ENCODE measurements at places on chromosomes 4 and X.

DNA sequence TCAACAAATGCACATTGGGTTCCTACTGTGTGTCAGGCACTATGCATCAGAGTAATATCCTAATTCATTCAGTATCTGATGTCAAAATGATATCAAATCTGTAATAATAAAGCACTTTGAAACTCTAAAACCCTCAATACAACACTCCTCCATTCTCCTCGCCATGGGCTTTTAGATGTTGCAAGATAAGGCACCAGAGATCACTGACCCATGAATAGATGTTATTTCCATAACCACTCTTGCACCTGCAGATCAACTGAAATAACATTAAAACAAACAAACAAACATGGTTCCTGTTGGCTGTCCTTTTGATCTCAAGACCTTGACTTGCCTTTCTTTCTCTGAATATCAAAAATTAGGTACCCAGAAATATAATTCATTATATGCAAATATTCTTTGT is 100.2 kb downstream of the MAB21L2 start:
- no peaks in the 10 kb centered on the region for H3K4me1 ChIP-seq
- DNase-seq, result no peak
- no peak overlapping the region for H3K4me3 ChIP-seq
- no peak overlapping the region for H3K27ac ChIP-seq
- H3K36me3 ChIP-seq, result peaks cover 3% of the 10 kb centered on the region

- peaks cover 21% of the 10 kb centered on the region for H3K4me1 ChIP-seq
These were observed 45.3 kb downstream of the KLHL15 start for GRCh38 chrX:23981711-23982110.

- H3K27me3 ChIP-seq, result no peaks in the 10 kb centered on the region
- no peak for DNase-seq
- no peak overlapping the region for H3K4me3 ChIP-seq
These were observed 83.5 kb downstream of the ZNF674 start for GRCh38 chrX:46461660-46462191.

DNA sequence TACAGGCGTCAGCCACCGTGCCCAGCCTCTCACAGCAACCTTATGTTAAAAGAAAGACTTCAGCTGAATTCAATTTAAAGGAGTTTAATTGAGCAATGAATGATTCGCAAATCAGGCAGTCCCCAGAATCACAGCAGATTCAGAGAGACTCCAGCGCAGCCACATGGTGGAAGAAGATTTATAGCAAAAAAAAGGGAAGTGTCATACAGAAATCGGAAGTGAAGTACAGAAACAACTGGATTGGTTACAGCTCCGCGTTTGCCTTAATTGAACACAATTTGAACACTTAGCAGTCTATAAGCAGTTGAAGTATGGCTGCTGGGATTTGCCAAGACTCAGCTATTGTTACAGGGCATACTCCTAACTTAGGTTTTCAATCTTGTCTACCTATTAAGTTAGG is 19.8 kb downstream of the CENPVL3 start:
- H3K4me1 ChIP-seq, result no peaks in the 10 kb centered on the region
- no peak for DNase-seq
- no peak overlapping the region for H3K27ac ChIP-seq
- no peaks in the 10 kb centered on the region for H3K36me3 ChIP-seq

- H3K4me1 ChIP-seq, result no peaks in the 10 kb centered on the region
- no peaks in the 10 kb centered on the region for H3K36me3 ChIP-seq
- no peaks in the 10 kb centered on the region for H3K27me3 ChIP-seq
- no peak overlapping the region for H3K4me3 ChIP-seq
- H3K27ac ChIP-seq, result no peak overlapping the region
These were observed 85.4 kb downstream of the TIGD2 start for GRCh38 chr4:89196745-89197144.

- no peak overlapping the region for H3K27ac ChIP-seq
- H3K4me1 ChIP-seq, result no peaks in the 10 kb centered on the region
These were observed 21.6 kb downstream of the RBBP7 start for GRCh38 chrX:16848541-16848940.

DNA sequence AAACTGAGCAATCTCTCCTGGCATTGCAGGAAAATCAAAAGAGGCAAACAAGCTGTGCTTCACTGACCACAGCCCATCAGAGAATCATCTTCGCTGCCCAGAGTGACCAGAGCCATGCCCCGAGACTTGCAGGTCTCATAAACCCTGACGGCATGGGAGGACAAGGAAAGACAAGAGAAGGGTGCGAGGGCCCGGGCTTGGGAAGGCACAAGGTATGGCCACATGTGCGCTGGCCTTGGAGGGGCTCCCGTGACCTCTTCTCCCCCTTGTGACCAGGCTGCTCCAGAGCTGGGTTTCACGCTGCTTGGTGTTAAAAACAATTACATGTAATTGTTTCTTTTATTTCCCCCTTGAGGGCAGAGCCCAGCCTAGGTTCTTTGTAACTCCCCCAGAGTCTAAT is 20.8 kb downstream of the DCTD start:
- DNase-seq, result no peak
- H3K4me3 ChIP-seq, result no peak overlapping the region
- no peaks in the 10 kb centered on the region for H3K4me1 ChIP-seq

GRCh38 chr4:125837493-125838201 is 522.9 kb downstream of the FAT4 start:
- H3K4me1 ChIP-seq, result no peaks in the 10 kb centered on the region
- H3K4me3 ChIP-seq, result no peak overlapping the region
- no peak for DNase-seq
- no peaks in the 10 kb centered on the region for H3K27me3 ChIP-seq

DNA sequence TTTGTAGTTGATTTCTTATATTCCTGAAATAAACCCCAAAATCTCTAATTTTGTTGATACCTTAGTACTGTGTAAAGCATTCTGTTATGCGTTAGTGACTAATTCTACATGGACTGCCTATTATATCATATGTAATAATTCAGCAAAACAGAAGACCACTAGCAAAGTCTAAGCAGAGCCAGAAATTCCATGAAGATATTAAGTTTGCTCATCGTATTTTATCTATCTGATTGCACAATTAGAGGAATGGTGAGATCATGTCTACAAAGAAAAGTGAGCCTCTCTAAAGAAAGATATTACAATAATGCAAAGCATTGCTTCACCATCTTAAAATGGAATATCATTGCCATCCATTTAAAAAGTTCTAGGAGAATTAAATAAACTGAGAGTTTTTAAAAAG is 374.6 kb upstream of the SLC7A11 start:
- no peaks in the 10 kb centered on the region for H3K27me3 ChIP-seq
- no peaks in the 10 kb centered on the region for H3K4me1 ChIP-seq
- no peaks in the 10 kb centered on the region for H3K36me3 ChIP-seq
- peak; percentile 68 for DNase-seq

- H3K36me3 ChIP-seq, result no peaks in the 10 kb centered on the region
- H3K4me1 ChIP-seq, result peaks cover 6% of the 10 kb centered on the region
- no peak for DNase-seq
- H3K4me3 ChIP-seq, result no peak overlapping the region
- H3K27ac ChIP-seq, result no peak overlapping the region
- H3K27me3 ChIP-seq, result no peaks in the 10 kb centered on the region
These were observed 103.7 kb upstream of the RAPGEF2 start for GRCh38 chr4:158999166-158999682.

GRCh38 chrX:129450123-129450522 is 73.2 kb downstream of the SMARCA1 start:
- H3K4me3 ChIP-seq, result no peak overlapping the region
- no peaks in the 10 kb centered on the region for H3K27me3 ChIP-seq

DNA sequence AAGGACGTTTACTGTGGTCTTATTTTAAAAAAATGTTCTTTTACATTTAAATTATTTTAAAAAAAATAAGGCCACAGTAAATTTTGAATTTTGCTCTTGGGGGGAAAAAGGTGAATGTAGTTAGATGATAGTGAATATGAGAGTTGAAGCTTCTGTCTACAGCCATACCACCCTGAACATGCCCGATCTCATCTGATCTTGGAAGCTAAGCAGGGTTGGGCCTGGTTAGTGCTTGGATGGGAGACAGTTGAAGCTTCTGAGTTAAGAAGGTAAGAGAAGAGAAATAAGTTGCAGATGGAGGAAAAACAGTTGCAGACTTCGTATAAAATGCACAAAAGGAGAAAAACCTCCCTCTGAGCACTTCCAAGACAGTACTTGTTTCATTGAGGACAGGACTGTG is 115.6 kb upstream of the NR3C2 start:
- no peaks in the 10 kb centered on the region for H3K4me1 ChIP-seq
- DNase-seq, result no peak
- no peak overlapping the region for H3K27ac ChIP-seq
- H3K27me3 ChIP-seq, result no peaks in the 10 kb centered on the region
- H3K36me3 ChIP-seq, result no peaks in the 10 kb centered on the region

GRCh38 chrX:115571712-115572111 is 10.7 kb downstream of the PLS3 start:
- no peaks in the 10 kb centered on the region for H3K36me3 ChIP-seq
- no peak overlapping the region for H3K27ac ChIP-seq
- no peaks in the 10 kb centered on the region for H3K27me3 ChIP-seq
- H3K4me1 ChIP-seq, result no peaks in the 10 kb centered on the region
- no peak overlapping the region for H3K4me3 ChIP-seq

- H3K36me3 ChIP-seq, result no peaks in the 10 kb centered on the region
- no peak overlapping the region for H3K4me3 ChIP-seq
- DNase-seq, result peak; percentile 10
- no peak overlapping the region for H3K27ac ChIP-seq
These were observed 28.0 kb upstream of the ATP6AP2 start for GRCh38 chrX:40552768-40553167.

GRCh38 chr4:52948057-52948423 is 85.9 kb downstream of the RASL11B start:
- no peak overlapping the region for H3K4me3 ChIP-seq
- H3K27me3 ChIP-seq, result no peaks in the 10 kb centered on the region
- no peak overlapping the region for H3K27ac ChIP-seq
- peaks cover 41% of the 10 kb centered on the region for H3K4me1 ChIP-seq
- no peaks in the 10 kb centered on the region for H3K36me3 ChIP-seq

DNA sequence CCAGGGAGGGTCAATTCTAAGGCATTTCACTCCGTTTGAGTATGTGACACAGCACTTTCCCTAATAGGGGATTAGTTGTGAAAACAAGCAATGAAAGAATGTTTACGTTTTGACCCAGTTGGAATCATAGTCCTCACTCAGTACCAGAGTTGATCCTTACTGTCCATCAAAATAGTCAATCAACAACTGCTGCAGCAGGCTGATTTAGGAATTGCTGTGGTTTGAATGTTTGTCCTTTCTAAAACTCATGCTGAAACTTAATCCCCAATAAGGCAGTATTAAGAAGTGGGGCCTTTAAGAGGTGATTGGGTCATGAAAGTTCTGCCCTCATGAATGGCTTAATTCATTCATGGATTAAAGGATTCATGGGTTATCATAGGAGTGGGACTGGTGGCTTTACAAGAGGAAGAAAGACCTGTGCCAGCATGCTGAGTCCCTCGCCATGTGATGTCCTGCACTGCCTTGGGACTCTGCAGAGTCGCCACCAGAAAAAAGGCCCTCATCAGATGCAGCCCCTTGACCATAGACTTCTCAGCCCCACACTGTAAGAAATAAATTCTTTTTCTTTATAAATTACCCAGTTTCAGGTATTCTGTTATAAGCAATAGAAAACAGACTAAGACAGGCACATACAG is 3.1 kb upstream of the FBXL5 start:
- H3K4me3 ChIP-seq, result no peak overlapping the region
- H3K27ac ChIP-seq, result no peak overlapping the region
- H3K27me3 ChIP-seq, result no peaks in the 10 kb centered on the region
- no peak for DNase-seq

DNA sequence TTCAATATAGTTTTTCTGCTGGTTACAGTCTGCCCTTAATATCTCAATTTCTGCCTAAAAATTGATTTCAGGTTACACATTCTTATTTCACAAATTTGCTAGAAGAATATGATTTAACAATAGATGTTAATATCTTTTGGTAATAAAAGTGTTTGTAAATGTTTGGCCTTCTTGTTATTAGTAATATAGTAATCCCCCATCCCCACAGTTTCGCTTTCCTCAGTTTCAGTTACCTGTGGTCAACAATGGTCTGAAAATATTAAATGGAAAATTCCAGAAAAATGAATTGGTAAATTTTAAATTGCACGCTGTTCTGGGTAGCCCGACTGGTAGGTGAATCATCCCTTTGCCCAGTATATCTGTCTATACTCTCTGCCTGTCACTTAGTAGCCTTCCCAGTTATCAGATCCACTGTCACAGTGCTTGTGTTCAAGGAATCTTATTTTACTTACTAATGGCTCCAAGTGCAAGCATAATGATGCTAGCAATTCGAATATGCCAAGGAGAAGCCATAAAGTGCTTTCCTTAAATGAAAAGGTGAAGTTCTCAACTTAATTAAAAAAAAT is 3.5 kb upstream of the BMP2K start:
- H3K4me3 ChIP-seq, result no peak overlapping the region
- H3K27ac ChIP-seq, result no peak overlapping the region
- H3K27me3 ChIP-seq, result no peaks in the 10 kb centered on the region
- DNase-seq, result no peak

- peaks cover 11% of the 10 kb centered on the region for H3K4me1 ChIP-seq
- H3K4me3 ChIP-seq, result no peak overlapping the region
- H3K36me3 ChIP-seq, result no peaks in the 10 kb centered on the region
- H3K27me3 ChIP-seq, result no peaks in the 10 kb centered on the region
These were observed 33.1 kb downstream of the FTHL17 start for GRCh38 chrX:31038575-31039326.

GRCh38 chrX:77962068-77962902 is 7.2 kb downstream of the PGAM4 start:
- H3K4me3 ChIP-seq, result no peak overlapping the region
- no peak for DNase-seq
- H3K4me1 ChIP-seq, result no peaks in the 10 kb centered on the region

DNA sequence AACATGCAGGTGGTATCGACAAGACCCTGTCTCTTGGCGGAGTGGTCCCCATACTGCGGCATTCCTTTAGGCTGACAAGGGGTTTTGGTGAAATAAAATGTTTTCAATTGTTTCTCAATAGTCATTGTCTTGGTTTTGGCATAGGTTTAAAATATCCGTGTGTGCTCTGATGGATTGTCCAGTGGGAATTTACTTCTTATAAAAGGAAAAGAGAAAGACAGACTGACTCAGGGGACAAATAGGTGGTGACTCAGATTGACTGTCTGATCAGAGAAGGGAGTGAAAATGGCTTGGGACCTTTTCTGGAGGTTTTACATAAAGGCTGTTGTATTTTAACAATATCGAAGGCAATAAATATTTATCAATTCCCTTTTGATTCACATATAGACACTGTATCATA is 129.8 kb downstream of the SORBS2 start:
- no peak overlapping the region for H3K4me3 ChIP-seq
- H3K27me3 ChIP-seq, result no peaks in the 10 kb centered on the region
- H3K36me3 ChIP-seq, result peaks cover 10% of the 10 kb centered on the region
- peaks cover 34% of the 10 kb centered on the region for H3K4me1 ChIP-seq
- H3K27ac ChIP-seq, result peak overlapping the region; percentile 81
- DNase-seq, result no peak

GRCh38 chrX:14015941-14016340 is 13.8 kb downstream of the GEMIN8 start:
- no peaks in the 10 kb centered on the region for H3K4me1 ChIP-seq
- DNase-seq, result peak; percentile 35
- no peaks in the 10 kb centered on the region for H3K27me3 ChIP-seq
- H3K27ac ChIP-seq, result no peak overlapping the region

- H3K27me3 ChIP-seq, result no peaks in the 10 kb centered on the region
- H3K4me1 ChIP-seq, result no peaks in the 10 kb centered on the region
- no peaks in the 10 kb centered on the region for H3K36me3 ChIP-seq
- no peak overlapping the region for H3K4me3 ChIP-seq
- DNase-seq, result no peak
These were observed 28.4 kb downstream of the APBB2 start for GRCh38 chr4:41185614-41186592.

GRCh38 chrX:39205467-39205866 is 404.2 kb downstream of the MID1IP1 start:
- H3K4me3 ChIP-seq, result no peak overlapping the region
- H3K36me3 ChIP-seq, result no peaks in the 10 kb centered on the region
- no peaks in the 10 kb centered on the region for H3K4me1 ChIP-seq
- DNase-seq, result no peak
- H3K27me3 ChIP-seq, result no peaks in the 10 kb centered on the region

Data from cardiac muscle cell (in vitro differentiated cells and primary cell).